ENCODE measurements at places on chromosomes 5 and 9.
A peak's percentile ranks its signal among the peaks of the same experiment; 100 is the strongest.

DNA sequence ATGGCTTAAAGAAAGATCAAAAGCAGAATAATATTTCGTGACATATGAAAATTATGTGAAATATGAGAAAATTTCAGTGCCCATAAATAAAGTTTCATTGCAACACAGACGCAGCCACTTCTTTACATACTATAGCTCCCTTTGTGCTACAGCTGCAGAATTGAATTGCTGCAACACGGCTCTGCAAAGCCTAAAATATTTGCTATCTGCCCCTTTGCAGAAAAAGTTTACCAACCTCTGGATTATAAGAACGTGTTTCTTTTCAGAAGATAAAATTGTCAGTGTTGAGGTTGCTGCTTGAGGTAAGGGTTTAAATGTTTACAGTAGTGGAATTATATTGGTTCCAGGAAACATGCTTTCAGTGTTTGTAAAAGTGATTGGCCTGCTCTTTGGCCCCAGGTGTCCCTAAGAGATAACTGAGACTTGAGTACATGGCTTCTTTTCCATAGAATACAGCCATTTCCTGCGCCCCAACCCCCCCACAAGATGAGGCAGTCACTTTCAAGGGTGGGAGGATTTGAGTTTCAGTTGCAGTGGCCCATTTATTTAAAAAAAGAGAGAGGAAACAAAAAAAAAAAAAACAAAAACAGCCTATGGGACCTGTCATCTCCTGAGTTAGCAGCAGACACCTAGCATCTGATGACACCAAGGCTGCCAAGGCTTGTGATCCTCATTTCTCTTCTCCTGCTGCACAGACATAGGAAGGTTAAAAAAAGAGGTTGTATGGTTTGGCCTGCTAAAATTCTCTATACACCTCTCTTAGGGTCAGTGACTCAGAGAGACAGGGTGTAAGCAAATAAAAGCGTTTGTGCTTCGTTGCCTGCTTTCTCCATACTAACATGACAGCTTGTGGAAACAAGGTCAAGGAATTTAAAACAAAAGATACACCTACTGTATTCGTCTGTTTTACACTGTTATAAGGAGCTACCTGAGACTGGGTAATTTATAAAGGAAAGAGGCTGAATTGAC lies 28.0 kb upstream of the HTR4 start:
- DNase-seq = no peak

- DNase-seq = no peak
Observed at GRCh38 chr5:42500003-42500599, 76.9 kb downstream of the GHR start.

DNA sequence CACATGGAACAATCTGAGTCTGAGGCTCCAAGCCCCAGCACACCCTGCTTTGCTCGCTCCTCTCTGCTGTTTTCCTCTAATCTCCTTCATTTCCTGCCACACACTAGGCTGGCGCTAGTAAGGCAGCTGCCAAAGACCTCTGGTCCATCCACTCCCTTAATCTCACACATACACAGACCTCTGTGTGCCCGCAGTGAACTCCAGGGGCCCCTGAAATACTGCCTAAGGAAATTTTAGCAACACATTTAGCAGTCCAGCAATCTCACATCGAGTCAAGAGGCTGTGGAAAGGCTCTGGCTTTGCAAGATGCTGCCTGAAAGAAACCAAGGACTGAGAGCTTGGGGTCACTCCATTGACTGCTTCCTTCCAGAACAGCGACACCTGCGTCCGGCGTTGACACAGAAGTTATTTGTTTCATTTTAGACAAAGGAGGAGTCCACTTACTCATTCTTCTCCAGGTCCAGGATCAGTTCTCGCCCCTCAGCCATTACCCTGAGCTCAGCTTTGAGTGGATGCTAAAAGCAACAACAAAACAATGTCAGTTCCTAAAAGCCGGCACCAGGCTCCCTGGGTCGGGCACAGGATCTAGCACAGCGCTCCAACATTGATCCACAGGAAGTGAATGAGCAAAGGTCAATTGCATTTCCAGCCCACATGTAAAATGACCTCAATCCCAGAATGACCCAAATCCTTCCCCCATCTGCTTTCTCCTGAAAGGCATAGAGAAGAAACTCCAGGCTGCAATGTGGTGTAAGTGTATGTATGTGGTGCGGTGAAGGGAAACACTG lies 11.5 kb downstream of the ADAM19 start:
- no peak for DNase-seq

DNA sequence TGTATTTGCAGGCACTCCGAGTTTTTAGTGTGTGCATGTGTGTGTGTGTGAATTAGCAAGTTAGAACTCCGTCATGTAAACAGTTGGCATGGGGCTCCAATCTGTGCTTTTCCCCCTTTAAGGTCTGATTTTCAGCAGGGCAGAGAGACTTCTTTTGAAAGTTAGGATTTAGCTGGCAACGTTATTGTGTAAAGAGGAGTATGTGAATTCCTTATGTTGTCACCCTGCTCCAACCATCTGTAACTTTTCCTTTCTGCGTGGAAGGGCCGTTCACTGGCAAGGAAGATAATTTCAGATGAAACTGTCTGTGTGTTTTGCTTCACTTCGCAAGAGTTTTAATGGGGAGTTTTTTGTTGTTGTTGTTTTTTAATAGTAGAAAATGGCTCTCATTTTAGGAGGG lies 332 bp downstream of the SGCD start:
- no peak for DNase-seq

GRCh38 chr5:180548563-180548962 lies 42.7 kb downstream of the SCGB3A1 start:
- DNase-seq = no peak

DNA sequence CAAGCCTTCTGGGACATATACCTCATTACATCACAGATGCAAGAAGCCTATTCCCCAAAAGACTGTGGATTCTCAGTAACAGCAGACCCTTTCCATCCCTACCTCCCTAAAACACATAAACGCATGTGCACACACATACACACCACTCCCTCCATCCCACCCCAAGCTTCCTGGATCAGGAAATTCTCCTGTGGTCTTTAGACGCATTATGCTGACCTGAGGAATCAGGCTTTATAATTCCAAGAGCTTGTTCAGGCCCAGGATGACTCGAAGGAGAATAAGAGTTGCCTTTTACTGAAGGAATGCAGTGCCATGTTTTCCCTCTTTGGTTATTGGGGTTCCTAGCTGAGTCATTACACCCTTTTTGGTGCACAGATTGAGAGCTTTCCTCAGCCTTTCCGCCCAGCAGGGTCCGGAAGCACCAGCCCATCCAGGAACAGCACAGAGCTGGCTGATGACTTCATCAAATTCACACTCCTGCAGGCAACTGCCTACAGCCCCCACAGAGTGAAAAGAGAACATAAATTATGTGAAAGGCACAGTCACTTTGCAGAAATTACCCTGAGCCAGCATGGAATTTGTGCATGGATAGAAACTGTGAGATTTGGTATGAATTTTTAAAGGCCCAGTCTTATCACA lies 385.0 kb upstream of the TRPC7 start:
- DNase-seq = no peak

GRCh38 chr9:82234160-82234943 lies 245.8 kb downstream of the SPATA31D1 start:
- no peak for DNase-seq

DNA sequence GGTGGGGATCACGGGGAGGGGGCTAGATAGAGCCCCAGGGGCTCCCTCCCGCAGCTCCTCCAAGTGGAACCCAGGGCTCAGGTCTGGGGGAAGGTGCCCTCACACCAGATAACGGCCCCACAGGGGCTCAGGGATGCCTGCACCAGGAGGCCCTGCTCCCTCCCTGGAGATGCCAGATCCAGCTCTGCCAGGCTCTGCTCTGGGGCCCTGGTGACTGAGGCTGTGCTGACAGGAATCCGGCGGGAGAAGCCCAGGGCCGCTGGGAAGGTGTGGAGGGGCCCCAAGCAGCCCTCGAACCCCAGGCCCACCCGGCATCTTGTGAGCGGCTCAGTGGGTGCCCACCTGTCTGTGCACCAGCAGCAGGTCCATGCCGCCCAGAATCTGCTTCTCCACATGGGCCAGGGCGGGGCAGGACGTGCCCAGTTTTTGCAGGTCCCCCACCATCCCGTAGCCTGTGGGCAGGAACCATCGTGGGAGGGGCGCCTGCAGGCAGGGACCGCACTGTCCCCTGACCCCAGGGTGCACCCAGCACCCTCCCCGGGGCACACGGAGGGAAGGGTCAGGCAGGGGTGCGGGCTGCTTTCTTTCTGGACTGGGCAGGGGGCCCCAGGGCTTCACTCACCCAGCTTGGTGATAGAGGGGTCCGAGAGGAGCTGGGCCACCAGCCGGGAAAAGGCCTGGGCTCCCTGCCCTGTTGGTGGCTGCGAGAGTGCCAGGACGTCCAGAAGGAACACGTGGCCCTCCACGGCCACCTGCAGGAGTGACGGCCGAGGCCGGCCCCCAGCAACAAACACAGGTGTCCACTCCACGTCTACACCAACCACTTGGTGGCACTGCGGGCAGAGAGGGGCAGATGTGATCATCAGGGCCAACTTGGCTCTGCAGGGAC lies 48.9 kb upstream of the NRARP start:
- no peak for DNase-seq

DNA sequence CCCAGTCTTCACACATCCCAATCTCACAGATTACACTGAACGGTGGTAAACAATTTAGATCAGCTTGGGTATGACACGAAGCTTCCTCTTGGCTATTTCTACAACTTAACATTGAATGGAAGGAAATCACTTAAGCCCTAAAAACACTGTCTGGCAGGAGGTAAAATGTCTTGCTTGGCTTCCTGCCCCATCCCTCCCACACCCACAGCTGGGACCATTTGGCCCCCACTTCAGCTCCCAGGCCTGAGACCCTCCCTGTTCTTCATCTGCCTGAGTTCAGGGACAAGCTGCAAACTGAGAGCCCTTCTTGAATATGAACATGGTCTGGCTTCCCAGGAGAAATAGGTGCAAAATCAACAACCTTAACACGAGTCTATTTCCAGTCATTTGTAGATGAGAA lies 3.4 kb upstream of the COL15A1 start:
- no peak for DNase-seq

DNA sequence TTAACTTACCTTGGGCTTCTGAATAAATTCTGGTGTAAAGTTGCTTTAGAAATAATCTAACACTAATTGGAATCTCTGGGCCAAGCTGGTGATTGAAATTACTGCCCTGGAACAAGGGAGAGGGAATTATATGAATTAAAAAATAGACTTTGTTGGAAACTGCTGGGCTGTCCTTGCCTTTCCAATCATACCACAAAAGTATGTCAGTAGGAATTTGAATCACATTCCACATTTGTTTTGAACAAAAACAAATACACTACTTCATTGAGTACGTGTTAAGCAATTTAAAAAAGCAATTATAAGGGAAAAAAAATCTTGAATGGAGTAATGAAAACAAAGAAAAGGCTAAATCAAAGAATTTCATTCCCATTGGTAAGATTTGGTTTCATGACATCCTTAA lies 102.5 kb upstream of the SREK1 start:
- no peak for DNase-seq

GRCh38 chr9:32177396-32177795 lies 207.0 kb upstream of the ACO1 start:
- DNase-seq = no peak

DNA sequence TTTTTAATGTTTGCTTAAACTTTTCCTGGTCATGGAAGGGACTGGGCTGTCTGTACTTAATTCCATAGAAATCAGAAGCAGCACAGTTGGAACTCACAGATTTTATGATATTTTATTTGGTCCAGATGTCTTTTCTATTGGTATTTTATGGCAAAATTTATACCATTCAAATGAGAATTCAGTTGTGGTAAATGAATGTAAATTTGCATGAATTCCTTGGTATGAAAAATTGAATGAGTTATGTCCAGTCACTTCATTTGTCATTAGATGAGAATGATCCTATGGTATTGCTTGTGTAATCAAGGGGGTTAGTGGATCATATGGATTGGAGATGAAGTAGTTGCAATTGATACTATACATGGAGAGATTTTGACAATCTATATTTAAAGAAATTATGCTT lies 188.0 kb downstream of the KDM4C start:
- no peak for DNase-seq

GRCh38 chr5:89421035-89421434 lies 538.1 kb upstream of the MEF2C start:
- no peak for DNase-seq

- no peak for DNase-seq
Observed at GRCh38 chr5:80234116-80234948, 21.5 kb downstream of the SERINC5 start.

GRCh38 chr9:81096625-81097024 lies 592.7 kb downstream of the TLE1 start:
- DNase-seq = no peak

DNA sequence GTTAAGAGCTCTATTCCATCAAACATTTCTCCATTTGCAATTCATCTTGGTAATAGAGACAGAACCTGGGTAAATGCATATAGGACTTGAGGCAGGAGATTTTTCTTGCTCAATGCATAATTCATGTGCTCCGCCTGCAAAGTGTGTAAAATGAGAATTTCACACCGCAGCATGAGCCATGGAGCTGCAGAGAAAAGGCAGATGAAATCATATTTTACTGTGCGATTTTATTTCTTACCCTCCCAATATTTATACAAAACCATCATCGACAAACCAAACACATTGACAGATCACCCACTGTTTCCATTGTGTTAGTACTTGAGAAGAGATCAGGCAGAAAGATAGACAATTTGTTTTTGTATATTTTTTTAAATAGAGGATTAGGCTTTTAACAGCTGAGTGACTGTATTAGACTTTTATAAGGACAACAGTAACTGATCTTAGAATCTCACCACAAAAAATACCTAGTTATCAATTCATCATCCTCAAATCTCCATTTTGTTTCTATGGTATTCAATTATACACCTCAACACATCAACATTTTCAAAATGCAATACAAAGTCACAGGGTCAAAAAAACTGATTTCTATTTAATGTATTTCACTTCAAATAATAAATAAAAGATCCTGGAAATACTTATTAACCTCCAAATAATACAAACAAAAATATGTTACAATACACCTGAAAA lies 191.1 kb downstream of the AP3B1 start:
- DNase-seq = no peak

DNA sequence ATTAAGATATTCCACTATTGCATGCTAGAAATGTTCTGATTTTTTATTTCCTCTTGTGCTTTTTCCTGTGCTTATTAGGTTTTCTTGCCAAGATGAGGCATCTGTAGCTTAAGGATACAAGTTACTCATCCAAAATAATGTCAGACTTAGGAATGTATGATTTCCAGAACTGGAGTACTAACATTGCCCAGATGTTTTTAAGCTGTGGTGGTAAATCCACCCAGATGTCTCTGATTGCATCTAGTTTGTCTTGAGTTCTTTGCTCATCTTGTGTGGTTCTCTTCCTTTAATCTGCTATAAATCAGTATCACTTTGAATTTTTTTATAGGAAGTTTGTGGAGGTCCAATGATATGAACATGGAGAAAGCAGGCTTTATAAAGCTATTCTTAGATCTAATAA lies 337.5 kb upstream of the ZNF608 start:
- DNase-seq = peak; percentile 55

Measured in AG04450 (cell line).